ENCODE measurements at places on chromosomes 1 and 21.

DNA sequence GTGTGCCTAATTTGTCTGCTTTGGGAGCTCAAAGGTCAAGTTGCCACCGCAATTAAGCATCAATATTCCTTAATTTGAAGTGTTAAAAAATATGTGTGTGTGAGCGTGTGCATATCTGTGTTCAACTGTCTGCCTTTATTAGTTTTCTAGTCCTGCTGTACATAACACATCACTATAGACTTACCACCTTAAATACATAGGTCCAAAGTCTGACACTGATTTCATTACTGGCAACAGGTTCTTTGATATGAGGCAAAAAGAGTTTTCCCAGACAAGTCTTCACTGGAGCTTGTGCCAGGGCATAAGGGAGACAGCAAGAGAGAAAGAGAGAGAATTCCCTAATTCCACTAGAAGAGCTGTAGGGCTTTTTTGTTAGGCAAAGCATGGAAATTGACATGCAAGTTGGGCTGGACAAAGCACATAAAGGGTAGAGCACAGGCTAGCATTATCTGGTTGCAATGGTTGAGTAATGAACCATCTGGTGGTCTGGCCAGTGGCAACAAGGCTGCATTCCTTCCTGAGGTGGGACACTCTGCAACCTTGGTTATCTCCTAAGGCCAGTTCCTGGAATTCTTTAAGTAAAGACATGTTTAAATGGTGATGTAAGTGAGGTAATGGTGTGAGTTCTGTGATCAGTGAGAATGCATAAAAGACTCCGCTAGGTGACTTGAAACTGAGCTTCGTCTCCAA is 457.2 kb upstream of the ADAMTS5 start:
- DNase-seq, result no peak

DNA sequence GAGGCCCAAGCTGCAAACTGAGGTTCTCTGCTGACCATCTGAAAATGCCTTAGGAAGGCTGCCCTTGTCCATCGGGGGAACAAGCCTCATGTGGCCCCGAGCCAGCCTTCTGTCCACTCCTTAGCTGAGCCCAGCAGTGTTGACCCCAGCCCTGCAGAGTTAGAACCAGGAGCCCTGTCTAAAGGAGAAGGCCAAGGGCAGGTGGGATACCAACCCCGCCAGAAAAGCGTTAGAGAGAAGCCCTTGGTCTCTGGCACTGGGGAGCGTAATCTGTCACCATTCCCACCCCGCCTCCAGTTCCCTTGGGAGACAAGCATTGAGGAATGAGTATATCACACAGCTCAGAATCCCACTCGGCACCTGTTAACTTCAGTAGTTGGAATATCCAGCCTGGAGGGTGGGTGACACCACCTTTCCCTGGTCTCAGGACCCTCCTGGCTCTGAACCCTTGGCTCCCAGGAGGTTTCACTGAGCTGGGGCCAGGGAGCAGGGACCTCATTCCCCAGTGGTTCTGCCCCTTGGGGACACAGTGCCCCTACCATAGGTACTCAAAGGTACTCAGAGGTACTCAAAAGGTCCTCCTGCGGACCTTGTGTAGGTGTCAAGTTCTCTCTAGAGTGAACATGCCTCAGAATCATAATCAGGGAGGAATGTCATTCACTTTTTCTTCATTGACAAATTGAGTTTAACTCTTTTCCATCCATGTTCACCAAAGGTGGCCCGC is 16.4 kb downstream of the ETS2 start:
- DNase-seq, result no peak

DNA sequence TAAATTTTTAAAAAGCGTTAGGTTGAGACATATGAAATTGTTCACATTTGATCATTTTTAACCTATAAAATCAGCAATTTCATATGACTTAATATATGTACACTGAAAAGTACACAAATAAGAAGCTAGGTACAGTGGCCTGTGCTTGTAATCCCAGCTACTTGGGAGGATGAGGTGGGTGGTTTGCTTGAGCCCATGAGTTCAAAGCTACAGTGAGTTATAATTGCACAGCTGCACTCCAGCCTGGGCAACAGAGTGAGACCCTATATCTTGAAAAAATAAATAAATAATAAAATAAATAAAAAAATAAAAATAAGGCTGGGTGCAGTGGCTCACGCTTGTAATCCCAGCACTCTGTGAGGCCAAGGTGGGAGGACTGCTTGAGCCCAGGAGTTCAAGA is 5.2 kb upstream of the EPB41 start:
- no peak for DNase-seq

DNA sequence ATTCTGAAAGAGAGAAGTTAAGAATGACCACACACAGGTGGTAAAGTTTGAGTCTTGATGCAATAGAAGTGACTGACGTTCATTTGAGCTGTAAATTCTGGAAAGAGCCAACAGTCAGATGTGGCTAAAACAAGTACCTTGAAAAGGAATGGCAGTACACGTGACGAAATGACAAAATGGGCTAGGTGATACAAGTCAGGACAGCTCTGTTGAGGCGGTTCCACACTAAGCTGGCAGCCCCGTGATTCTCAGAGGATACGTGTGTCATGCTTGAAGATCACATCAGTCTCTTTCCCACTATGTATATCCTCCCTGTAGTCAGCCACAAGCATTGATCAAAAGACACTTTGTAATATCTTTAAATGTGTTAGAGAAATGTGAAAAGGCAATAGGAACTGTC is 881.3 kb upstream of the ADGRL2 start:
- DNase-seq, result no peak

- no peak for DNase-seq
These were observed 31.0 kb downstream of the NENF start for GRCh38 chr1:212463565-212464285.

DNA sequence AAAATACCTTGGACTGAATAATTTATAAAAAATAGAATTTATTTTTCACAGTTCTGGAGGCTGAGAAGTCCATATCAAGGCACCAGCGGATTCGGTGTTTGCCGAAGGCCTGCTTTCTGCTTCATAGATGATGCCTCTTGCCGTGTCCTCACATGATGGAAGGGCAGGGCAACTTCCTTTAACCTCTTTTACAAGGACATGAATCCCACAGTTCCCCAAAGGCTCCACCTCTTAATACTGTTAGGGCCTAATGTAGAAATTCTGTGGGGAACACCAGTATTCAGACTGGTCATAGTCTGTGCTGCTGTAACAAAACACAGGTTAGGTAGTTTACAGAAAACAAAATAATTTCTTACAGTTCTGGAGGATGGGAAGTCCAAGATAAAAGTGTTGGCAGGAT is 25.9 kb downstream of the DYRK1A start:
- no peak for DNase-seq

GRCh38 chr1:109105881-109106280 is 8.0 kb upstream of the ELAPOR1 start:
- no peak for DNase-seq

DNA sequence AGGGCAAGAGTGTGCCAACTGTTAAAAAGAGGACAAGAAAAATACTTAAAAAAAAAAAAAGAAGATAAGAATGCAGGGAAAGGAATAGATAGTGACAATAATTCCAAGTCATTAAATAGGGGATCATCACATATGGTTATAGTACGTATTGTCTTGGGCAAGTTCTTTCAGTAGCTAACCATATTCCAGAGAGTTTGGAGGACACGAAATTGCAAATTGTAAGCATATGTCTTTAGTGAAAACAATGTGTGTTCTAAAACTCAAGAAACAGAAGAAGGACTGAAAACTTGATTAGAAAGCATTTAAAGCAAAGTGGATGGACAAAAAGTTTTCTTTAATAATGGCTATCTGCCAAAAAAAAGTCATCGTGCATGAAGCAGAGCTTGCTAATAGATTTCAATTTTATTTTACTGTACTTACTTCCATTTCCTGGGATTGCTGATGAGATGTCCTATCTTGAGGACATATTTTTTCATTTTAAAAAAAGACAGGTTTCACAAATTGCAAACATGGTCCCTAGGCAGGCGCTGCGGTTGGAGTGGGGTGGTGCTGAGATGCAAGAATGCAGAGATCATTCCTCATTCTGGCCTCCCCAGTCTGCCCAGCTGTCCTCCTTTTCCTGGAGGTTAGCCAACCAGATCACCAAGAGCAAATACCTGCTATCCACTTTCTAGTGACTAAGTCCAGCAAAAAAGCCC is 11.9 kb downstream of the TSPAN2 start:
- DNase-seq, result no peak

DNA sequence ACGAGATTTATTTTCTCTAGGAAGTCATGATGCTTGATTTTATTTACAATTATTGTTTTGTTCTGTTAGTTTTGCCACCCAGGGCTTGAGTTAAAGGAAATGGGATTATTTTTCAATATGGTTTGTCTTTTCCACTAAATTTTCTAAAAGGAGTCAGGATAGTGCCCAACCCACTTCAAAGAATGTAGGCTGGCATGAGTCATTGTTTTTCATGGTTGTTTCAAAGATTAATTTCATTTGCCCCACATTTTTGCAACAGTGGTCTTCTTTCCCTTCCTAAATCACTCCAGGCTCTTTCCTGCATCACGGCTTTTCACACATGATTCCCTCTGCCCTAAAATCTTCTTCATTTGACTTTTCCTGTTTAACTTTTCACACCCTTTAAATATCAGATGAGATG is 2.5 kb downstream of the SLAMF6 start:
- DNase-seq, result no peak

DNA sequence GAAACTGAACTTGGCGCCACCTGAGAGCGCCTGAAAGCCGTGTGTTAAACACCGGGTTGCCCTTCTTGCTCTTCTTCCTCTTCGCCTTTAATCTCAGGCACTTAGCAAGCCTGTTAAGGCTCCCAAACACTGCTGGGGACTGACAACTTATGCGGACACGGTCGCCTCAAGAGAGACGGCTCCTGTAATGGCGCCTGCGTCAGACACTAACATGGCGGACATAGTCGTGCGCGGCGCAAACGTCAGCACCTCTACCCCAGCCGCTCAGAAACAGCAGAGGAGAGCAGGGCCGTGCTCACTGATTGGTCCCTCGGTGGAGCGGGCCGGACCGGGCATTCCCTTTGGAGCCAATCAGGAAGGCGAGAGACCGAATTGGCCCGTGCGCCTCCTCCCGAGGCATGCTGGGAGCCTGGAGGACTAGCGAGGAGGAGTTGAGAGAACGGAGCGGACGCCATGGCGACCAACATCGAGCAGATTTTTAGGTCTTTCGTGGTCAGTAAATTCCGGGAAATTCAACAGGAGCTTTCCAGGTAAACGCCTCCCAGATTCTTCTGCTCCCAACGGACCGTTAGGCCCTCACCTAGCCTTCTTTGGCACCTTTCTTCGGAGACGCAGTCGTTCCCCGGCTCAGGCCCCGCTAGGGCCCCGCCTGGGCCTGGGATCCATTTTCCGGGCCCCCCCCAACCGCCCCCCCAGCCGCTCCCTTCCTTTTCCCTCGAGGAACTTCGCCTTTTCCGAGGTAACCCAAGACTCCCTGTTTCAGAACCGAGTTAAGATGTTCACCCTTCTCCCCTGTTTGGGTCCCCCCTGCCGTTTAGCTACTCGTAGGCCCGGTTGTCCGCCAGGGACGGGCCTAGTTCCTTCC is at the start of gene SON:
TSS of gene SON (plus strand) at position 399 of the 865 bp plus-strand sequence. CDS start at position 454, 55 bp downstream.
- peak; percentile 92 for DNase-seq
